H9 (cell line): ENCODE measurements at places on chromosomes 12 and 14. TPM values are rescaled to one million over a fixed set of nuclear protein-coding genes. Genes with fewer than 3 reads are reported as not detected.

- DNase-seq: peak; percentile 34
Observed at GRCh38 chr12:1918081-1918883, at the start of gene CACNA2D4. Gene CACNA2D4 (minus strand): TSS chr12:1918652. CDS start chr12:1918473, 179 bp downstream.

DNA sequence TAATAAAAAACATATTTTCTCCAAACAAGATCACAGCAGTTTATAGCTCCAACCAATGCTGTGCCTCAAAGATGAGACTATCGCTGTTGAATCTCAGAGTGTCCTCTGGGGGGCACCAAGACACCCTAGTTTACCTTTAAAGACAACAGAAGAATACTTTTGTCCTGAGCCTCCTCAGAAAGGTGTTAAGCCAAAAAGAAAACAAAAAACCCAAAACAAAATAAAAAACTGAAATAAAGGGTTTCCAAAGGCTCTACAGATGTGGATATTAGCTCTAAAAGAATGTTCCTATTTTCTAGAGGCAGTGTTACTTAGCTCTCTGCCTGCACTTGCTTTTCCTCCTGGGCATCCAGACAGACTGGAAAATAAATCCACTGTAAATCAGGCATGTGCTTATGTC is 86.9 kb upstream of the TTC7B start:
- no peak for DNase-seq

Gene TAS2R9
- total RNA-seq: not detected in 2 replicates

Gene VASH1
- 5.8 and 6.2 TPM in 2 replicates for total RNA-seq

Gene RTN1
- total RNA-seq: 0.92 and 1.8 TPM in 2 replicates

Gene PRPH
- total RNA-seq: 1.1 and 2.2 TPM in 2 replicates

DNA sequence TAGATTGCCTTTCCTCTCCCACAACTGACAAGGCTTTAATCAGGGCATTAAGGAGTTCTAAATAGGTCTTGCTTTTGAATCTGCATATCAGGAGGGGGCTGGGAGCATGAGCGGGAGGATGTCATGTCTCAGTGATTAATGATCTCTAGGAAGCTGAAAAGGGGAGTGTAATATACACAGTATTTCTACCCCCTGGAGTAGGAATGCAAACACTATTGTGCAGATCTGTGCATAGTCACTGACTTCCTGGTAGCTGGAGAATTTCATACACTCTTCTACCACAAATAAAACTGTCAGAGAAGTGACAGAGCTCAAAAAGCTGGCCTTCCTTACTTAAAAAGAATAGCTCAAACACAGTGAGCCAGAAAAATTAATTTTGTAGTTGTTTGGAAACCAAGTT is 65.8 kb downstream of the RIC8B start:
- no peak for DNase-seq

Gene MORN3
- 0.24 and 0.37 TPM in 2 replicates for total RNA-seq

Gene HSPA2
- total RNA-seq: 25.4 and 25.8 TPM in 2 replicates

DNA sequence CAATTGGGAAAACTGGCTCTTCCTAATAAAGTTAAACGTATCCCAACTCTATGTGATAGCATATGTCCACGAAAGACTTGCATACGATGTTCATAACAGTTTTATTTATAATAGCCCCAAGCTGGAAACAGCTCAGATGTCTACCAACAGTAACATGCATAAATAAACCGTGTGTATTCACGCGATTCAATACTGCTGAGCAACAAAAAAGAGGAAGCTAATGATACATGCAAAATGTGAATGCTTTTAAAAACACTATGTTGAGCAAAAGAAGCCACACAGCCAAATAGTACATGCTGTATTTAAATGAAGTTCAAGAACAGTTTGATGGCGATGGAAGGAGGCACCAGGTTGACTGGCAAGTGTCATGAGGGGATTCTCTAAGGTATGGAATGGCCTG is 55.7 kb downstream of the TRIM9 start:
- DNase-seq: no peak

DNA sequence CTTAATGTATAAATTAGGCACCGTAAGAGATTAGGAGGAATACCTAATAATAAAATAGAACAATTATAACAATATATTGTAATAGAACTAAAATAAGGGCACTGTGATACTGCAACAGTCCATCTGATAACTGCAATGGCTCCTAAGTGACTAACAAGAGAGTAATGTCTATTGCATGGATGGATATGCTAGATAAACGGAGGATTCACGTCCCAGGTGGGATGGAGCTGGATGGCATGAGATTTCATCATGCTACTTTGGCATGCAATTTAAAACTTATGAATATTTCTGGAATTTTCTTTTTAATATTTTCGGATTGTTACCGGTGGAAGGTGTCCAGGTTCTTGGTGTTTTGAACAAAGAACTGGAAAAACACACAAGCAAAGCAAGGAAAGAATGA is 2.2 kb upstream of the TMEM19 start:
- DNase-seq: no peak

DNA sequence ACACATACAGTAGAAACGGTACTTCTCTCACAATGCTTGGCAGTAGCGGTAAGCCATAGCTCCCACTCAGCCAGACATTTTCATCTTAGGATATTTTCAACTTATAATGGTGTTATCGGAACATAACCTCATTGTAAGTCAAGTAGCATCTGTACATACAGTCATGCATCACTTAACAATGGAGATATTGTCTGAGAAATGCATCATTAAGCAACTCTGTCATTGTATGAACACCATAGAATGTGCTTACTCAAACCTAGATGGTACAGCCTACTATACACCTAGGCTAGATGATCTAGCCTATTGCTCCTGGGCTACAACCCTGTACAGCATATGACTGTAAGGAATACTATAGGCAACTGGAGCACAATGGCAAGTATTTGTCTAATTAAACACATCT is 40.8 kb downstream of the RPS6KA5 start:
- DNase-seq: no peak

Gene CMTM5
- not detected in 2 replicates for total RNA-seq

DNA sequence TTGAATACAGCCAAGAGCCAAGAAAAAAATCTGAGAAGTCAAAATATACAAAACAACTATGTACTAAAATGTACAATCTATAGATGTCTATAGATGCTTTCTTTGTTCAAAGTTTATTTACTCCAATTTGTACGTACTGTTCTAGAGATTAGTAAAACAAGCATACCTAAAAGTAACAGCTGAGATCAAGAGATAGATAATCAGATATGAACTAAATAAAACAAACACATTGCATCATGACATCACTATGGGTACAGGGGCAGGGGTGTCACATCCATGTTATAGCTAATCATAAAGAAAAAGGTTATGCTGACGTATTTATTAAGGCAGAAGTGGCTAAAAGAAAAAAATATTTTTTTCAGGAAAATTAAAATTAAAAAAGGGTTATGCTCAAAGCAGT is 72.0 kb upstream of the BBS10 start:
- DNase-seq: no peak

GRCh38 chr12:11718768-11719253 is 69.3 kb downstream of the ETV6 start:
- no peak for DNase-seq

Gene ARHGDIB
- total RNA-seq: 0.29 and 0.44 TPM in 2 replicates

DNA sequence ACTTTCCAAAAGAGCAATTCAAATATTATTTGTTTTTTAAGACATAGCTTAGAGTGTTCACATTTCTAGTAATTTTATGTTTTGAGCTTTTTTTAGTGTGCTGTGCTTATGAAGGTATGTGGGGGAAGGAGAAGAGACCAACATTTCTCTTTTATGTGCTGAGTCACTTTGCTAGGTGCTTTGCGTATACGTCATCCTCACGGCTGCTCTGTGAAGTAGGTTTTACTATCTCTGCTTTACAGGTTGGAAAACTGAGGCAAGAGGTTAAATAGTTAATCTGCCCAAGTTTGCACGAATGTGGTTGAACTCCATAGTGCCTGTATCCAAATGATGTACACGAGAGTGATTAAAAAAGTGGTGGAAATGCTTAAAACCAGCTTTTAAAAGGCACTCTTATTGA is 75.9 kb downstream of the AEBP2 start:
- DNase-seq: no peak

DNA sequence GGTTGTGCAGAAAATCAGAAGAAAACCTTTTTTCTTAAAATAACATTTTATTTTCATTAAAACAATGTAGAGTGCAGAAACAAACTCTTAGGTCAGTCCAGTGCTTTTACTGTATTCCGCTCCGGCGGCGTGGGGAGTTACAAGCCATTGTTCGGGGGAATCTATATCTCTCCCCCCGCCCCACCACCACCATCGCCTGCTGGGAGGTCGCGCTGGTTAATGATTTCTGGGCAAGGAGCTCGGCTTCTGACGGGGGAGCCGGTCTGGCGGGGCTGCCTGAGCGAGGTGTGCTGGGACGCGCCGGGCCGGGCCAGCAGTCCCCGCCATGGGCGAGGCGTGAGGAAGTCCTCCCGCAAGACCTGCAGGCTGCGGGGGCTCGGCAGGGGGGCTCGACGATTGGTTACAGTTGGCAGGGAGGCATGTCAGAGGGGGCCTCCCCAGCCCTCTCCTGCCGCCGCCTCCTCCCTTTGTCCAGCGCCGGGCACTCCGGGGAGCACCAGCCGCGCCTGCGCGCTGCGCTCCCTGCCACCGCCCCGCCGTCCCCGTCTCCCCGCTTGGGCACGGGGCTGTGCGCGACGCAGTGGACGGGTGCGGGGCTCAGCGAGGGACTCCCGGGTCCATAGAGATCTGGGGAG is 1.0 kb upstream of the DUSP6 start:
- peak; percentile 90 for DNase-seq

DNA sequence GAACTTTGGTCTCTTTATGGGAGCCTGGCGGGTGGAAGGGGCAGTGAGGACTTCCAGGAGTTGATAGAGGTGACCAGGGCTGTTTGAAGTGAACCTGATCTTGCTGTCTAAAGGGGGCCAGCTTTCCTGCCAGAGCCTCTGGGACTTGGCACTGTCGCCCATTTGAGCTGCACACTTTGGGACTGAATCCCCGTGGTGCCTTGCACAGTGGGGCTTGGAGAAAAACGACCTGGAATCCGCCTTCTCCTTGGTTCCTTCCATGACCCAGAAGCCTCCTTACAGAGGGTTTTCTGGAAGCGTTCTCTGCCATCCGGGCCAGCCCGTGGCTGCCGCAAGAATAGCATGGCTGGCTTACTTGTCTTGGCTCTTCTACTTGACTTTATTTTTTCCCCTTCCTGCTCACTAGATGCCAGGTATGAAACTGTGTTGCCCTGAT is 2.0 kb downstream of the RFLNA start:
- no peak for DNase-seq

GRCh38 chr14:53875324-53875897 is 81.2 kb downstream of the BMP4 start:
- DNase-seq: no peak

Gene ACSM4
- not detected in 2 replicates for total RNA-seq

DNA sequence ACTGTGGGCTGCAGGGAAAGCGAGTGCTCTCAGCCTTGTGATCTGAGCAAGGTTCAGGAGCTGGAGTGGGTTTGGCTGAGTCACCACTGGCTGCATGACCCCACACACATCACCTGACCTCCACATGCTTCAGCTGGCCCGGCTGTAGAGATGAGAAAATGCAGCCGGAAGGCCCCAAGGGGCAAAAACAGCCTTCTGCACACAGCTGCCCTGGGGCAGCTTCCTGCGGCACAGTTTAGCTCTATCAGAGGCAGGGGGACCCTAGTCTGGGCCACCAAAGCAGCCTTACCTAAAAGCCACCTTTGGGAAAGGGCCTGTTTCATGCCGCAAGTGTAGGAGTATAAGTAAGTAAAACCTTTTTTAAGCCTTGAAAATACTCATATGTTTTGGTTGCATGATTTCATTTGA is 123.3 kb downstream of the SSPN start:
- no peak for DNase-seq

DNA sequence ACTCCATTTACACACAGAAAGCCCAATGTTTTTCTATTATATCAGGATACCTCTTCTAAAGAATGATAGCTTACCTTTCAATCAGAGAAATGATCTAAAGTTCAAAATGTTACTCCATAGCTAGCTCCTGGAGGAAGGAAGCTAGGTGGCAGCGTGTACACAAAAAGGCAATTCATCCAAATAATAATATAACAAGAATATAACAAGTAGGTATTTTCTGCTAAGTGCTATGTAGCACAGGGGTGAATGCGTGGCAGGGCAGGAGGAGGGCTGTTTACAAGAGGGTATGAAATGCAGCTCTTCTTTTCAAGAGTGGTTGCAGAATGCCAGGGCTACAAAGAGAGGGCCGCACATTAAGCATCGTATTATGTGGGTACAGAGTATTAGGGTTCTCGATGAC is 663 bp upstream of the SNAPC1 start:
- DNase-seq: no peak

Gene ESRRB
- 0.11 TPM in 1 of 2 replicates, not detected in the other for total RNA-seq

Gene DHH
- 0.13 and 0.20 TPM in 2 replicates for total RNA-seq

Gene KRT72
- total RNA-seq: not detected in 2 replicates

DNA sequence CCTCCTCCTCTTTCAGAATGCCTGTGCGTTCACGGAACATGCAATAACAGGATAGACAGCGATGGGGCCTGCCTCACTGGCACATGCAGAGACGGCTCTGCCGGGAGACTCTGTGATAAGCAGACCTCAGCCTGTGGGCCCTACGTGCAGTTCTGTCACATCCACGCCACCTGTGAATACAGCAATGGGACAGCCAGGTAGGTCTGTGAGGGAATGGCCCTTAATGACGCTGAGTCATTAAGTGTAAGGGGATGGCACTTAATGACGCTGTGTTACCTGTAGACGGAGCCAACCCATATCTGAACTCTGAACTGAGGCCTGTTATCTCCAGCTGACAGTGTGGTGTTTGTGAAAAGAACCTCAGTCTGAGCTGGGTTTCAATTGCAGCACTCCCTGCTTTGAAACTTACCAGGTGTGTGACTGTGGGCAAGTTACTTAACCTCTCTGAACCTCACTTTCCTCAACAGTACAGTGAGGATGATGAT is 86.9 kb downstream of the STAB2 start:
- no peak for DNase-seq

Gene FRMD6
- total RNA-seq: 8.5 and 9.6 TPM in 2 replicates

Gene TEX22
- 0.50 and 0.83 TPM in 2 replicates for total RNA-seq

- no peak for DNase-seq
Observed at GRCh38 chr14:104707608-104708595, 16.1 kb upstream of the ADSS1 start.

GRCh38 chr14:98966475-98967162 is 305.4 kb downstream of the BCL11B start:
- DNase-seq: no peak

- no peak for DNase-seq
Observed at GRCh38 chr12:14601692-14602478, 34.2 kb upstream of the PLBD1 start.

Gene OR4K5
- not detected in 2 replicates for total RNA-seq

- DNase-seq: no peak
Observed at GRCh38 chr14:76007852-76008251, 22.3 kb downstream of the IFT43 start.

GRCh38 chr14:94888121-94888520 is 118.2 kb upstream of the GSC start:
- DNase-seq: no peak

DNA sequence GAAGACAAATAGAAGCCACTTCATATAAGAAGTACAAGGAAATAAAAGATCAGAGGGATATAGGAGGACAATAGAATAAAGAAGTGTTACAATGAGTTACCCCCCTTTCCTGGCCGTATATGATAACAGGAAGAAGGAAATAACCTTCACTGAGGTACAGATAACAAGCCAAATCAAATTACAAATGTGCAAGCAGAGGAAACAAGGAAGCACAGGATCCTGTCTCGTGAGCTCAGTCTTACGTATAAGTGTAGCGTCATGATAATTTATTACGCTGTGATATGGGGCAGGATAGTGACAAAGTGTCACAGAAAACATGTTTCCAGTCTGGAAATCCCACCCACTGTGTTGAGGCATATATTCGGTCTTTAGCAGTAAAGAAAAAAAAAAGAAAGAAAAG is 26.5 kb downstream of the CRACR2A start:
- DNase-seq: no peak

Gene SLC7A7
- total RNA-seq: 2.5 and 3.1 TPM in 2 replicates

- DNase-seq: peak; percentile 6
Observed at GRCh38 chr12:611721-612120, 51.5 kb downstream of the NINJ2 start.

GRCh38 chr12:3651585-3652424 is 101.1 kb downstream of the CRACR2A start:
- no peak for DNase-seq
